ENCODE measurements at places on chromosomes 1 and 21.

GRCh38 chr1:206734499-206735142 lies 36.0 kb upstream of the IL19 start:
- no peak for DNase-seq

GRCh38 chr1:94562519-94563260 lies 21.1 kb upstream of the F3 start:
- DNase-seq: no peak

GRCh38 chr1:16210581-16210980 lies 1.9 kb downstream of the ARHGEF19 start:
- DNase-seq: no peak

DNA sequence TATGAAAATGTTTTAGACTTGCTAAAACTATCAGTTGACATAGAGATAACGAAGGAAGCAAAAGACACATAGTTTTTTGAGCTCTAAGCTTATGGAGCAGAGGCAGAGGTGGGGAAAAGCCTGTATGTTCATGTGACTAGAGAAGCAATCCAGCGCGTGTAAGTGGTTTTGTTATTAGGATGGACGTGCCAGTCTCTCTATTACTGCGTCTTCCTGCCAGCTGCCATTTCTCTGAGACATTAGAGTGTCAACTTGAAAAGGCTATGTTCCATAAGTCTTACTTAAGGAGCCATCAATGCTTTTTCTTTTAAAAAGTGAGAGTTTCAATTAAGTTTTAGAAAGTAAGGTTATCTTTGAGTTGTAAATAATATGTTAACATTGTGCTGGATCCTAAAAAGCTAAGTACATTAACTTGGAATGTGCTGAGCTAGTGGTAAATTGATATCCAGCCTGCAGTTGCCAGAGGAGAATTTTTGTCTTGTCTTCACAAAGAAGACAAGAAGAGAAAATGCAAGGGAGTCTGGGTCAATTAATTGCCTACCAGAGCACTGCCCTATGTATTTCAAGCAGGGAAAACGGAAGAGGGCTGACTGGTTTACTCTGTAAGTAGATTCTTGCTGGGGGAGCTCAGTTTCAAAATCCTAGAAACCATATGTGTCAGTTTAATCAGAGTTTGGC lies 161.8 kb upstream of the B3GALT2 start:
- DNase-seq: no peak

GRCh38 chr1:212977781-212978645 lies 27.7 kb downstream of the VASH2 start:
- DNase-seq: no peak

GRCh38 chr1:7896994-7897393 lies 43.6 kb downstream of the TNFRSF9 start:
- DNase-seq: no peak

DNA sequence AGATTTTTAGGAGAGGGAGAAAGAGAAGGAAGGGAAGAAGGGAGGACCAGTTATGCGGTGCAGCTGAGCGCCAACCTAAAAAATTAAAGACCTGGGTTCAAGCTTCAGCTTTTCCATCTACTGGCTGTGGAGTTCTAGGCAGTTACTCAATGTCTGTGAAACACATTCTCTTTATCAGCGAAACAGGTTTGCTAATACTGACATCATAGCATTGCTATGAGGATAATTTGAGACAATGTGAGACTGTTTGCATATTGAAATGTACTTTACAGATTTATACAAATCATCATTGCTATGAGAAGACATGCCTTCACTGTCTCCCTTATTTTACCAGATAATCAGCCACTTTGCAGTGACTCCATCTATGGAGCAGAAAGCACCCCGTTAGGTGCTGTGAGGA lies 222.9 kb upstream of the SGIP1 start:
- DNase-seq: no peak

DNA sequence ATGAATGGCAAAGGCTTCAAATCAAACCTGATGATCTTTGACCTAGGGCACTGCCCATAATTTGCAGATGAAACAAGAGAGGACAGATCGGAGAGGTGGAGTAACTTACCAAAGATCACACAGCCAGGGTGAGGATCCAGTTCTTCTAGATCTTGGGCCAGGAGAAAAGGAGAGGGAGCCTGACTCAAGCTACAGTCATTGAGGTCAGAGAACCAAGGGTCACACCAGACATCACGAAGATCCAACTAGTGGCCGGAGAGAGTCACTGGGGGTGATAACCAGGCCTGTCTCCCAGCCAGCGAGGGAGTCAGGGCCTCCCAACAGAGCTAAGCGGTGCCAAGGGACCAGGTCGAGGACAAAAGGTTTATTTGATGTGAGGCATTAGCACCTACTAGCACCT lies 115.0 kb downstream of the RIPK4 start:
- DNase-seq: no peak

- no peak for DNase-seq
Observed at GRCh38 chr1:208108213-208108608, 136.0 kb downstream of the PLXNA2 start.

- DNase-seq: peak; percentile 35
Observed at GRCh38 chr1:245500546-245500945, 345.8 kb downstream of the KIF26B start.

DNA sequence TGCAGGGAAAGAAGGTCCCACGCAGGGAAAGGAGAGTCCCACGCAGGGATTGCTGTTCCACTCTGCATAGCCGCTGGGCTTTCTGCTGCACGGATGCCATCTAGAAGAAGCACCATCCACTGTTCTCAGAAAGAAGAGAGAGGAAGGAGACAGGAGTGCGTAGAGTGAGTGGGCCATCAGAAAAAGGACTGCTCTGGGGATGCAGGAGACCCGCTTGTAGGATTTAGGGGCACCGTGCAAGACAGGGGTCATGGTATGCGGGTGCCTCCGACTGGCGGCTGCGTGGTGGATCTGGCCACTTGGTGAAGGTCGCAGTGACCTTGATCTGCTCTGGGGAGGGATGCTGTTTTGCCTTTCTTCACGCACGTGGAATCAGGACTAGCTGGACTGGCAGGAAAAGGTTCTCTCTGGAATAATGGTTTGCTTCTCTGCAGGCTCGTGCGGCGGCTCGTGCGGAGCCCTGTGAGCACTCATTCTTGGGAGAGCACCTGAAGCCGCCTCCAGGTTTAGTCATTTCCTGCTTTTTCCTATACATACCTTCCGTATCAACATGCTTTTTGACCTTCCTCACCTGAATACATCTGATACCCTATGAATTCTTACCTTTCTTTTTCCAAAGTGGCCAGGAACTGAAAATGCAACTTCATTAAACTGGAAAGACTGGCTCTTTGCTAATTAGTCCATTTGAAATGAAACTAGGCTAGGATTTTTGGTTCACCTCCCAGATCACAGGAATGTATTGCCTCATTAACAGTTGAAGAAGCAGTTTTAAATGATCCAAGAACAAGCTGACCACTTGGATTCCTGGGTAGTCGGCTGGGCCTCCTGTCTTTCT lies 181.6 kb downstream of the KIF26B start:
- no peak for DNase-seq

DNA sequence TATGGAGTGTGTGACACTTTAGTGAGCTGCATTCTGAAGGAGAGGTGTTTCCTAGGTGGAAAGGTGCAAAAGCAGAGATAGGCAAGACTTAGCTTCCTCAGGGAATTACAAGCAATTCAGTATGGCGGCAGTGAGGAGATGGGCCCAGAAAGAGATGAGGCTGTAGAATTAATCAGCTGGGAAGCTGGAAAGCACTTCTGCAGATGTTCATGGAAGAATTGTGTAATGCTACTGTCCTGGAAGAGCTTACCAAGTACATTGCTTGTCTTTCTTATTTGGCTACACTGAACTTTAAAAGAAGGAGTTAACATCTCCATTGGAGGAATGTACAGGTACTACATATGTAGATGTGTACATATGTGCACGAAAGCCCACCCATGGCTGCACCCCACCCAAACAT lies 103.7 kb upstream of the DPT start:
- no peak for DNase-seq

DNA sequence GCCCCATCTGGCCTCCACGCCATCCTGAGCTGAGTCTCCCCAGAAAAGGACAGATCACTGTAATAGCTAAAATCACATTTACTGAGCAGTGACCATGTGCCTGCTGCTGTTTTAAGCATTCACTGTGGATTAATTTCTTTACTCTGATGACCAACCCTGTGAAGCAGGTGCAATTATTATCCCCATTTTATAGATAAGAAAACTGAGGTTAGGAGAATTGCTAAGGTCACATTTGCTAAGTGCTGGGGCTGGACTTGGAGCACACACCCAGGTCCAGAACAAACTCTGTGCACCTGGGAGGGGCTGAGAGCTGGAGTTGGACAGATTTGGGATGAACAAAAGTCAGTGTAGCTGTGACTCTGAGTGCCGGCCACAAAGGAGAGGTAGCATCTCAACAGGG lies 58.0 kb downstream of the SDC3 start:
- DNase-seq: no peak

- no peak for DNase-seq
Observed at GRCh38 chr1:221381910-221382623, 359.8 kb downstream of the DUSP10 start.

- DNase-seq: no peak
Observed at GRCh38 chr1:246417152-246417812, 89.8 kb downstream of the SMYD3 start.

GRCh38 chr1:199168888-199169585 lies 530.2 kb downstream of the PTPRC start:
- no peak for DNase-seq

DNA sequence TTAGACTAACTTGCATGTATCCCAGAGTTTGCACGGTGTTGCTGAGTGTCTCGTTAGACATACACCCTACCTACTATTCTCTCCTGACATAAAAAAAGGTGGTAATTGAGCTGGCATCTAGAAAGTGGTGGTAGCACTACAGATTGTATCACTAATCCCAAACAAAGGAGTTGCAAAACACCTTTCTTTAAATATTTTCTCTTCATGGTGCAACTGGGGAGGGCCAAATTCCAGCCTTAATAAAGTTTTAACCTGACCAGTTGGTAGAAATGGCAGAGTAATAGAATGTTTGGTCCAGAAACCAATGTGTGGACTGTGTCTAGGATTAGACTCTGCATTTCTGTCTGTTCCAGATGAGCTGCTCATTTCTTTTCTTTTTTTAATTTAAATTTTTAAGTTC lies 40.0 kb downstream of the NFIA start:
- DNase-seq: no peak

DNA sequence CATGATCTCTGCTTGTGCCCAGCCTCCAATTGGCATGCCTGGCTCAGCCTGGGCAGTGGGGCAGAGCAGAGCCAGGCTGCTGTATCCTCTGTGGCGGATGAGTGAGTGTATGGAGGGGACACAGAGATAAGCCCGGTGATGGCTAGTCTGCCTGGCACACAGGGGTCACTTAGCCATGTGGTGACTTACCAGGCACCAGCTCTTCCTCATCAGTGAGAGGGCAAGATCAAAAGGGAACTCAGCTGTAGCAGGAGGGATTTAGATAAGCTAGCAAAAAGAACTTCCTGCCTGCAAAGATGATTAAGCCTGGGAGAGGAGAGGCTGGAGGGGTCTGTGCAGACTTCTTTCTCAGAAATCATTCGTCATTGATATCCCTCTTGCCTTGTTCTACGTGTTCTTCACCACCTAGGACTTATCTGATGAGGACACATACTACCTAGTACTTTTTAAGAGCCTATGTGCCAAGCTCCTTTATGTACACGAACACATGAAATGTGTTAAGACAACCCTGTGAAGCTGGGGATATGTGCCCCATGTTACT lies 7.9 kb downstream of the KIF21B start:
- DNase-seq: no peak

DNA sequence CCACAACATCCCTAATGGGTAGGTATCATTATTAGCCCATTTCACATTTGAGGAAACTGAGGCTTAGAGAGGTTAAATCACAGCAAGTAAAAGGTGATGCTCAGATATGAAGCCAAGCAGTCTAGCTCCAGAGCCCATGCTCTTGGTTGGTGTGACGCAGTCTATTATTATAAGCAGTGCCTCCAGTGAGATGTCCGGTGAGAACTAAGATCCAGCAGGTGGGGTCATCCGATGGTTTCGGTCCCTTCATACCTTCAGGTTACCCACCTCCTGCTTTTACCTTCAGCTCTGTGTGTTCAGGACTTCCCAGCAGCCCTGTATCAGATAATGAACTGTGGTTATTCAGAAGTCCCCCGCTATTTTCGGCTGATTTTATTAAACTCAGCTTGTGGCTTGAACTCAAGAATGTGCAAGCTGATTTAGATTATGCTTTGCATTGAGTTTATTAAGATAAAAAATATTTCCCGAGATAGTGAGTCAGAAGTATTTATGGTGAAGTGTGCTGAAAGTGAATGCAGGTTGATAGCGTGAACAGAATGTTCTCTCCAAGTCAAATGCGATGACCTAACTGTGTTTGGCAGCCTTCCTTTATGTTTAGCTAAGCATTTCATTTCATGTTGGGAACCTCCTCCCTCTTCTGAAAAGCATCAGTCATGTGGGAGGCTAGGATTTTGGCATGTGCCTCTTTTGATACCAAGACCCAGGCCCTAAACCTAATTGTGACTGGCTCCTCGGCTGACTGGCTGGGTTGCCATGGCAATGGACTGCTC lies 160.9 kb upstream of the UBE2U start:
- peak; percentile 74 for DNase-seq

- DNase-seq: no peak
Observed at GRCh38 chr1:168801032-168801745, 72.2 kb upstream of the DPT start.

DNA sequence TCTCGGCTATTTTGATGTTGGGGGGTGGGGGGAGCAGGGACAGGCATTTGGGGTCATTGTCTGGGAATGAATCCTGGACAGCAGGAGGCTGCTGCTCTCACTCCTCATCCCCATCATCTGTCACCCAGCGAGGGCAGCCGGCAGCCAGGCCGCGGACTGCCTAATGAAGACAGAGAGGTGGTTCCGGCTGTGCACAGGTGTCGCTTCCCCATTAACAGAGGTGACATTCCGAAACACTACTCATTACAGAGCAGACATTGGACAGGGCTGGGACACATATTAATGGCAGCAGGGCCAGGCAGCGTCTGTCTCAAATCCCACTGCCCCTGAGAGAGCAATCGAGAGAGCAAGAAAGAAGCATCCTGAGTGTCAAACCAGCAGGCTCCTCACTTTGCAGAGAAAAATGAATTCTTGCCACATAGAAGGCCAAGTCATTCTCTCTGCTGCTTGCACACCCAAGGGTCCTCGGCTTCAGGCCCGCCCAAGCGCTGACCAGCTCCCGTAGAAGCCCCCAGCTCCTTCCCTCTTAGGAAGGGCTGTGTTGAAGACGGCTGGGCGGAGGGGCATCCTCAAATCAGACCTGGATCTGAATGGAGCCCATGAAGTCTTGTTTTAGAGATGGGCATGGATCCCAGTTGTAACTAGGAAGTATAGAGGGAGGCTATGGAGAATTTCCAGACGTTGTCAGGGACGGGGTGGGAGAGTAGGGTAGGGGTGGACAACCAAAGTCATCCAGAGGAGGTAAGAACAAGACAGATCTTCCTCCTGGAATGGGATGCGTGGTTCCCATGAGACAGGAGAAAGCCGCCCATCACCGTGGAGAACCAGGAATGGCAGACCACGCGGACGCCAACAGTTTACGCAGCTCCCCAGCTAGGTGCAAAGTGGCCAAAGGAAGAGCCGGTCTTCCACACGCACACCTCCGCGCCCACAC lies 8.2 kb upstream of the LEMD1 start:
- no peak for DNase-seq

GRCh38 chr1:64519901-64520300 lies 50.0 kb downstream of the CACHD1 start:
- DNase-seq: no peak

GRCh38 chr1:2314803-2315673 lies 76.3 kb downstream of the MORN1 start:
- no peak for DNase-seq

- DNase-seq: no peak
Observed at GRCh38 chr1:64308866-64309265, 105.4 kb downstream of the UBE2U start.
